ENCODE measurements at places on chromosomes 4 and X.

DNA sequence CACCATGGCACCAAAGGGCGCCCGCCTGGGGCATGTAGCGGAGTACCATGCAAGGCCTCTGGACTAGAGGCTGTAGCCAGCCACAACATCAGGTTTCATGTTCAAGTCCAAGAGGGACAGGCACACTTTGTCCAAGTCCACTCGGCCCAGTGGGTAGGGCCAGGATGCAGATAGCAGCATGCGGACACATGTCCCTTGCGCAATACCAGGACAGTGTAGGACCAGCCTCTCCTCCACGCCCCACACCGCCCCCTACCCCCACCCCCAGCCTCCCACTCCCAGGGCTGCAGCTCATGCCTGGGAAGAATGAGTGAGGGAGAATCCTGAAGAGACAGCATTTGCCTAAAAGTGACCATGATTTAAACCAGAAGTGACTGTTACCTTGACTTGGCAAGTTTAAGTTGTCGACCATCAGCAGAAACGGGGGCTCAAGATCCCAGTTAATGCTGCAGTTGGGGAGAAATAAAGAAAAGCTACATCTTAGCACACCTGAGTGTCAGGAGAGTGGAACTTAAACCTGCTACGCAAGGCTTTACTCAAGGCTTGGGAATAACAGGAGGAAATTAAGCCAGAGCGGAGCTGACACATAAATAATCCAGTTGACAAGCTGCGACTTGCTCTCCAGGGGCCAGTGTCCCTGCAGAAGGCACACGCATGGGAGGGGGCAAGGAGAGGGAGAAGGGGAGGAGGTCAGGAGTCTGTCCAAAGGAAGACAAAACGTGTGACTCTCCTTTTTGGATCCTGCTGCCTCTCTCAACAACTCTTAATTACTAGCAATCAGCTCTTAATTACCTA lies 221.7 kb downstream of the BCOR start:
- no peak for DNase-seq

GRCh38 chr4:79209081-79209480 lies 116.8 kb downstream of the NAA11 start:
- DNase-seq: no peak

DNA sequence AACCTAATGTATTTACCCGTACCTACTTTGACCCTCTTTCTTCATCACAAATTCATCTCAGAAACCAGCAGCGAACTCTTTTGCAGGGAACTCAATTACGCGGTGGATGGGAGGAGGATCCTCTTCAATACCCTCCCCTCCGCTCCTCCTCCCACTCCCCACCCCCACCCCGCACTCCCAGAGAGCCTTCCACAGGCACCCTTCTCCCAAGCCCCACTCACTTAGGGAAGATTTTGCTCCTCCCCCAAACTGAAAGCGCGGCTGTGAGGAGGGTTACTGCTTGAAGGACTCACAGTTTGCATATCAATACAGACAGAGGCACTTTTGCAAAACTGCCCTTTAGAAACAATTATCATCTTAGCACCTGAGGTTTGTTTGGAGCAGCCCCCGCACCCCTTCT lies 960 bp upstream of the IL1RAPL1 start:
- no peak for DNase-seq

- no peak for DNase-seq
These were observed 1993.8 kb downstream of the ARAP2 start for GRCh38 chr4:34250562-34250961.

GRCh38 chr4:101761405-101761804 lies 29.1 kb upstream of the BANK1 start:
- no peak for DNase-seq

- DNase-seq: no peak
These were observed 451.5 kb downstream of the UBE2NL start for GRCh38 chrX:144335402-144335801.

DNA sequence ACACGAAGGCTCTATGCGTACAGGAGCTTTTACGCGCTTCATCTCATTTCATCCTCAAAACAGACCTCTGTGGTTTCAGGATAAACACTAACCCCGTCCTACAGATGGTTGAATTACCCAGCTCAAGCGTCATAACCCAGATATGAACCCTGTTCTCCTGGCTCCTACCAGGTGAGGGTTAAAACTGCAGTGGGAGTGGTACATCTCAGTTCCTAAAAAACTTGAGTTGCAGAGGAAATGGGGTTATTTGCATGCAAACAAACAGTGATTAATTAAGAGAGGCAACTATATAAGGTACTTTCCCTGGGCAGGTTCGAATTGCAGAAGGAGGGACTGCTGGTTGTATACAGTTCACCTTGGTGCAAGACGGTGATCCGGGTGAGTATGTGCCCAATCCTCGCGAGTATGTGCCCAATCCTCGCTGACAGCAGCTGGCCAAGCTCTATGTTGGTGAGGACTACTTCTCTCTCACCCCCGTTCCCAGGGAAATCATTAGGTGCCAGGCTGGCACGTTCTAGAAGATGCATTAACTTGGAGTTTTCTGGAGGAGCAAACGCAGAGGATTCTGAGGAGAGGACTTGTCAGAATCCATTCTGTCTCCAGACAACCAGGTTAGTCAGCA lies 72.6 kb downstream of the FHDC1 start:
- no peak for DNase-seq

DNA sequence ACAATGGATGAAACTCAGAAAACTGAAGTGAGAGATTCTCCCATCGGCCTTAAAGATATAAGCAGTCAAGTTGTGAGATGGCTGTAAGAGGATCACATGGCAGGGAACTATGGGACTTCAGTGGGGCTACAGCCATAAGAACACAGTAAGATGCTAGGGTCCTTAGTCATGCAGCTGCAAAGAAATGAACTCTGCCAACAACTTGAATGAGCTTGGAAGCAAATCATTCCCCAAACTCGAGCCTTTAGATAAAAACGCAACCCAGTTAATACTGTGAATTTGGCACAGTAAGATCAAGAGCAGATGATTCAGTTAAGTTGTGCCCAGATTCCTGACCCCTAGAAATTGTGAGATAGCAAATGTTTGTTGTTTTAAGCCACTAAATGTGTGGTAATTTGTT lies 117.3 kb downstream of the FAM13A start:
- no peak for DNase-seq

- no peak for DNase-seq
These were observed 937 bp downstream of the HELQ start for GRCh38 chr4:83454686-83455085.

DNA sequence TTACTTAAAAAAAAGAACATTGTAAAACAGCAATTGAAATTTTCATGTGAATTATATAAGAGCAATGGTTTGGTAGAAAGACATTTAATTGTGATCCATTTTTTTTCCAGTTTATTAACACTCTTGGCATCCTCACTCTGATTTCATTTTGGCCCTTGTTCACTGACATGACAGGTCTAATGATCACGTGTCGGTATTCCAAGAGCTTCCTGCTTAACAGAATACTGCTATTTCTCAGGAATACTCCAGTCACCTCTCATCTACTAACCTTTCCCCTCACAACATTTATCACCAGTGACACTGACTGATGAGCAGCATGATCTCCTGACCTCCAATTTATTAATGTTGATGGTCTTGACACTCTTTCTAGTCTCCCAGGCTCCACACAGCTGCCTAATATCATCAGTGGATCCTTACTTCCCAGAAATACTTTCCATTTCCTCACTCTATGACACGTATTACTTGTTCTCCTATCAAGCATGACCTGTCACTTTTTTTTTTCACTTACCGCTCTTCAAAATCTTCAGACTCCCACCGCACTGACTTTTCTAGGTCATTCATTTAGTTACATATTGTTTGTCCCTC lies 847.8 kb upstream of the SLIT2 start:
- DNase-seq: no peak

DNA sequence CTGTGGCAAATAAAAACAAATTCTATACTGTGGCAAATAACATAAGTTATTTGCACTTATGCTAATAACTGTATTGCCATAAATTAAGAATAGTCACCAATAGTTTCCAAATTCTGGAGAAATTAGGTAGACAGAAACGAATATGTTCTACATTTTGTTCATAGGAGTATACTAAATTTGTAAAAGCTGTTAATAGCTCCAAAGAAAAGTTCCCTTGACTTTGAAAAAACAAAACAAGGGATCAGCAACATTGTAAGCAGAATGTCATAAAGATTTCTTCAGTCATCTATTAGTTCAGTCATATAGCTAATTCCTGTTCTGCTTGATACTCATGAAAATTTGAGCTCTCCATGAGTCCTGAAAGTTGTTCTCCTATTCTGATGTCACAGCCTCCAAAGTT lies 1472.8 kb downstream of the C4orf33 start:
- no peak for DNase-seq

DNA sequence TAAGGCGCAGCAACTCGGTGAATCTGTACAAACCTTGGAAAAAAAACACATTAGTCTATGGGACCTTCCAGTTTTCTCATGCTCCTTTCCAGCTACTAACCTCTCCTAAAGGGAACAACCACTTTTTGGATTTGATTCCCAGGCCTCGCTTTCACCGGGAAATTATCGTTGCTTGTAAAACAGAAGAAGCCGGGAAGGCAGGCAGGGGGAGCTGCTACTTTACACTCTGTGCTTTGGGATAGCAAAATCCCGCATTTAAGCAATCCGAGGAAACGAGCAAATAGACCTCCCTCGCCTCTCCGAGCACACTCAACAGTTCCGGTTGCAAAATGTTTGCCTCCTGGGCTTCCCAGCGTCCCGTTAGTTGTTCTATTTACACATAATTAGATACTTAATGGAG lies 1.2 kb downstream of the CD38 start:
- DNase-seq: no peak

- DNase-seq: no peak
These were observed 360.5 kb upstream of the SLC7A11 start for GRCh38 chr4:138602664-138603063.

DNA sequence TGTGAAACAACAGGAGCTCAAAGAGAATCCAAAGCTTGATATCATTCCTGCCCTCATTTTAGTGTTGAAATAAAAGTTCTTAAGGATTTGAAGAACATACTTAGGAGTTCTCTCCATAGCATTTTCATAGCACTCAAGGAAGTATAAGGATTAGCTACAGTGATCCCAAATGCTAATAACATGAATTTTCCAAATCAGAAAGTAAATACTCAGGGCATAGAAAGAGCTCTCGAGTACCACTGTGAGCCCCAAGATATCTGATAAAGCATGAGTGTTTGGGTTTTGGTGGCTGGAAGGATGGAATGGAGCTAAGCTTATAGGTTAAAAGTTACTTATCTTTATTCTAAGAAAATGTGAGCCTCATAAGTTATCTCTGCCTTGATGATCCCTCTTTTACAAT lies 584.9 kb downstream of the KCNIP4 start:
- no peak for DNase-seq

DNA sequence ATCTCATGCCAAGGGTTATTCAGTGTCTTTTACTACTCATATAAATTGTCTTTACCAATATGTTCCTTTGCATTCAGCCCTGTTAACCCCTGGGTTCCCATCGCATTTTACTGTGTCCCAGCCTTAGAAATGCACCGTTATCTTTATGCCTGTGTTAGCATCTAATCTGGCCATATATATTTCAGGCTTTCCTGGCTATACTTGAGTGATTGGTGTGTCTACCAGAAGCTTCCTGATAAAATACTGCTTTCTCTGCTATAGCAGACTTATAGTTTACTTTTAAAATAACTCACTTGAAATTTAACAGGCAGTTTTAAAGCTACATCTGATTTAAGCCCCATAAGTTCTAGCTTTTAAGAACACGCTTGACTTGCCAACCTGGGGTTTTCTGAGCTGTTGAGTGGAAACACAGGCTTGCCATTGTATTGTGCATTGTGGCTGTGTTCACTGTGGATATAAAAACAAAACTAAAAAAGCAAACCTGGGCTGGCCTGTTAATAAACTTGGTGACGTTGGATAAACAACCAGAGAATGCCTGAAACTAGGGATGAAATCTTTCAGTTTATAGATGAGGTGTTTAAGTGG lies 185.3 kb upstream of the TAPT1 start:
- DNase-seq: no peak

- DNase-seq: no peak
These were observed 403.1 kb downstream of the PDGFC start for GRCh38 chr4:156568484-156568883.

- DNase-seq: no peak
These were observed 256.8 kb downstream of the DHRSX start for GRCh38 chrX:2243913-2244460.

- DNase-seq: no peak
These were observed 41.4 kb downstream of the CLCN3 start for GRCh38 chr4:169661761-169662160.

- DNase-seq: no peak
These were observed 181.4 kb upstream of the RBPJ start for GRCh38 chr4:26139310-26139924.

- no peak for DNase-seq
These were observed 283.5 kb downstream of the C4orf33 start for GRCh38 chr4:129379429-129379828.

GRCh38 chrX:155535866-155536265 lies 76.9 kb downstream of the TMLHE start:
- no peak for DNase-seq

DNA sequence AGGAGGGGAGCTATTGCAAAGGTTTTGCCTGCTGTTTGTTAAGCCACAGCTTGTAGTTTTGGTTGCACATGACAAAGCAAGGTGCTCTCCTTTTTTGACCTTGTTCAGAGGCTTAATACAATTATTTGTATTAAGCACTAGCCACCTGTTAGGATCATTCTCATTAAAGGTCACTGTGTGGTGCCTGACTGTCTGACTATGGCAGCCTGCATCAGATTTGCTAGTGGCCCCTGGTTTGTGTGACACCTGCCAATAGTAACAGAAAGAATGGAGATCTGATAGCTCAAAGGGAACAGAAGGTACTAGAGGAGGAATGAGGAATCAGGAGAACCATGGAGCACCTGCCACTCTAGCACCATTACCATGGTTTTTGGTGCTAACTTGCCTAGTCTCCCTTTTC lies 102.5 kb downstream of the POLA1 start:
- DNase-seq: no peak

GRCh38 chrX:154370300-154371016 lies 4.0 kb downstream of the FLNA start:
- DNase-seq: no peak

GRCh38 chr4:184477201-184477999 lies 3.0 kb upstream of the IRF2 start:
- DNase-seq: no peak

GRCh38 chr4:8847764-8848163 lies 23.9 kb downstream of the HMX1 start:
- no peak for DNase-seq

GRCh38 chr4:169583563-169583962 lies 28.8 kb downstream of the NEK1 start:
- no peak for DNase-seq

DNA sequence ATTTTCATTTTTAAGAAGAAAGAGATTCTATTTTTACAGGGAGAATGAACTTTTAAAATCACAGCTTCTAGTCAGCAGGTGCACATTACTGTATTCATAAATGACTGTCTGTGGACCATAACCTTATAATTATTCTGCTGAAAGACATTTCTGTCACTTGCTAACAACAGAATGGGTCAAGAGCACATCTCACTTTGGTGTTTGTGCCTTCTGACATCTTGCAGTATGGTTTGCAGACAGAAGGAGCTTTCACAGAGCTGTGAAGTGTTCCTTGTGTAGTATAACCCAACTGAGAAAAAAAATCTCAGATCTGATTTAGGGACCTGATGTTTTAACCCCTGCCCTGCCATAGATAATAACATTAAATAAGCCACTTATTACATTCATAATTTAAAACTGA lies 131.4 kb upstream of the CTSO start:
- no peak for DNase-seq

- DNase-seq: no peak
These were observed 198.1 kb upstream of the PUDP start for GRCh38 chrX:7346021-7346420.
